ENCODE measurements at places on chromosomes 11 and 22.

DNA sequence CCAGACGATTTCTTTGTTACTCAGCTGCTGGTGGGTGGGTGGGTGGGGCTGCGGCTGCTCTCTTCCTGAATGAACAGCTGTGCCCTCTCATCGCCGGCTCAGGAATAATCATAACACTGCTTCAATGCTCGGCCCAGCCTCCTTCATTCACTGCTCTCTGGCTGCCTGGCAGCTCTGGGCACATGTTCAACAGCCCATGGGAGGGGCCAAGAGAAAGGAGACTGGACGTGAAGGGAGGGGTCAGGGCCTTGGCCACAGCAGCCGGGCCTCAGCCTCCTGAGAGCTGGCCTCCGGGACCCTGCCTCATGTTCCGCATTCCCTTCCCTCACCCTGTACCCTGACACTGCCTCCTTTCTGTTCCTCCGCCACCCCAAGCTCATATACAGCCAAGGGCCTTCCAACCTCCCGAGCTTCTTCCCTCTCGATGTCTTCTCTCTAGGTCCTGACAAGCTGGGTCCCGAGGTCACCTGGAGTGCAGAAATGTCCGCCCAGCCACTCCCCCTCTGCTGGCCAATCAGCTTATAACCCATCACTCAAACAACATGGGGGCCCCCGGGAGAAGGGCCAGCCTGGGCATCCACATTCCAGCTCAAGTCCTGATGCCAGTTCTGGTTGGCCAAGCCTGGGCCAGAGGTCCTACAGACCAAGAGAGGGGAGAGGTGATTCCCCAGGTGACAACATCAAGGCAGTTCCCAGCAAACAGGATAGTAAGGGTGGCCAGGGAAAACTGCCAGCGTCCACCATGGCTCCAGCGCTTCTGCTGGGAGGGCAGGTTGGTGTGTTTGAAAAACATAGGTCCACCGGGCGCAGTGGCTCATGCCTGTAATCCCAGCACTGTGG lies 3.2 kb upstream of the CSDC2 start:
- DNase-seq = no peak

- DNase-seq = no peak
These were observed 10.2 kb upstream of the CSNK1E start for GRCh38 chr22:38327396-38327795.

DNA sequence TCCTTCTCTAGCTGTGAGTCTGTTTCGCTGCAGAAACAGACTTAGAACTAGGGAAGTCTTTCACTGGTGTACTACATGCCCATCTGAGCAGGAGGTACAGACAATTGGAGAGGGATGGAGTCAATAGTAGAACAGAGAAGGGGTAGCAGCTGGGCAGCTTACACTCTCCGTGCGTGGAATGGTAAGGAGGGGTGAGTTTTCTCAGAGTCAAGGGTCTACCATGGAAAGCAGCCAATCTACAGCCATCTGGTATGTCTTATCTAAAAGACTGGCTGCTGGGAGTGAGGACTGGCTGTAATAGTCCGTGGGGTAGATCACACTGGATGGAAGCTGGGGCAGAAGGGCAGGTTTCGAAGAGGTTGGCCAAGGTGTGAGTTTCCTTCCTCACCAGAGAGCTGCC lies 137.3 kb upstream of the TENM4 start:
- no peak for DNase-seq

DNA sequence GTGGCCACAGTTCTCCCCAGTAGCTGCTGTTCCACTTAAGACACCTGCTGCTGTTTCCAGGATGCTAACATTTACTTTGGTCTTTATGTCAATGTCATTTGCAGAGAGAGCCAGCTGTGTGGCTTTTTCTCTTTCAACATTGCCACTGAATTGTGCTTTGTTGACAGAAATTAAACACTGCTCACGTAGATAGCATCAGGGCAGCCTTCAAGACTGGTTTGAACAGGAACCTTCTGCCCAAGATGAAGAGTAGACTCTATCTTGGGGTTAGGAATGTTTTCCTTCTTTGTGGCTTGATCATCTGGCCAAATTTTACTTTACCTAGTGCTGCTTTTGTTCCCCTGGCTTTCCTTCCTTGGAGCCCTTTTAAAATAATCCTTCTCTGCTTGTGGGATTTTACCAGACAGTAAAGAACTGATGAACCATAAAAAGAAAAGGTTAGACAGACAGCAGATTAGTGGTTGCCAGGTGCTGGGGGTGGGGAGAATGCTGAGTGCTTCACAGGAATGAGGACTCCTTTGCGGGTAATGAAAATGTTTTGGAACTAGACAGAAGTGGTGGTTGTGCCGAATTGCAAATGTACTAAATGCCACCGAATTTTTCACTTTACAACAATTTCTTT lies 22.7 kb upstream of the XBP1 start:
- peak; percentile 77 for DNase-seq

GRCh38 chr11:76841923-76842452 lies 18.7 kb upstream of the ACER3 start:
- no peak for DNase-seq

DNA sequence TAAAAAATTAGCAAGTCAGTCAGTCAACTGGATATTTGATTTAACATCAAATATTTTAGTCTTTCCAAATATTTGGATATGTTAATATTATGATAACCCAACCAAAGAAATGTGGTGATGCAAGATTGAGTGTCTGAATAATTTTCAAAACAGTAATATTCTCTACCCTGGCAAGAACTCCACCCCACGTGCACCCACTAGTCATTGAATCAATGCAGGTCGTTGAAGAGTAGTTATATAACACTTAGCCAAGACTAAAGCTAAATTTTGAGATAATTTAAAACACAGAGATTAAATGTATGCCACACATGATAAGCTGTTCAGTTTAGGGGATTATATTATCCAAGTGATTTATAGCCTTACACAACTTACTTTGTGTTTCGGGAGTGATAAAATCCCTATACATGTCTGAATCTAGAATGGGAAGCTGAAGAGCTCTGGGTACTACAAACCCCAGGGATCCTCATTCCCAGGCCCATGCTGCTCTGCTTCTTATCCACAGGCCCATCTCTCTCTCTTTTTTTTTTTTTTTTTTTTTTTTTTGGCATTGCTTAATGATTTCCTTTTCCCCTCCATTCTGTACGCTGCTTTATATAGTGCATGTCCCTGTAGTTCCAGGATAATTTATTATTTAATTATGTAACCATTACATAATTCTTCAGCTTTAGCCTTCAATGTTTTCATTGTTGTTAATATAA lies 392.9 kb downstream of the NTM start:
- DNase-seq = no peak

- no peak for DNase-seq
These were observed 16.5 kb upstream of the BMAL1 start for GRCh38 chr11:13260963-13261588.

DNA sequence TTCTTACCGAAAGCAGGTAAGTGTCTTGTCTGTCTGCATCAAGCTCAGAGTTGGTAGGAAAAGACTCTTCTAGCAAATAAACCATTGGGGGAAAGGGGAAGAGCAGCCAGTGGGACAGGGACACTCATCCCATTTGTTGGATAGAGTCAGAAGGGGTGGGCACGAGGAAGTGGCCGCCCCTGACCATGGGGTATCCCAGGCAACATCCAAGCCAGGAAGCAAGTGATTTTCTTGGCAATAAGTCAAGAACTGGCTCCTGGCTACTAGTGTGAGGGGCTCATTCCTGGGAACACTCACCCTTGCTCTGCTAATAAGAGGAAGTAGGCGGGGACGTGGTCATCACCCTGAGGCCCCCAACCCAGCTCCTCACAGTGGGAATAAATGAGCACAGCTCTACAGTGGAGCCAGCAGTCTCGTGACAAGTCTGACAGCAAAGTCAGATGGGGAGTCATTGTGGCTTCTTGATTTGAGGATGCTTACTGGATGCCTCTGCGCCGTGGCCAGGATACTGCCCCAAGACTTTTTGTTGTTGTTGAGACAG lies 6.7 kb downstream of the SLC25A18 start:
- no peak for DNase-seq
